NCI-H187 (cell line): ENCODE measurements at places on chromosomes 7 and 10.

- DNase-seq, result no peak
These were observed 402.0 kb downstream of the RPS24 start for GRCh38 chr10:78435484-78436221.

- DNase-seq, result no peak
These were observed 2.1 kb upstream of the LRMDA start for GRCh38 chr10:75429159-75429827.

GRCh38 chr10:78777867-78778266, 290.9 kb upstream of the ZMIZ1 start:
- DNase-seq, result no peak

GRCh38 chr10:113381981-113382509, 170.8 kb upstream of the HABP2 start:
- no peak for DNase-seq

DNA sequence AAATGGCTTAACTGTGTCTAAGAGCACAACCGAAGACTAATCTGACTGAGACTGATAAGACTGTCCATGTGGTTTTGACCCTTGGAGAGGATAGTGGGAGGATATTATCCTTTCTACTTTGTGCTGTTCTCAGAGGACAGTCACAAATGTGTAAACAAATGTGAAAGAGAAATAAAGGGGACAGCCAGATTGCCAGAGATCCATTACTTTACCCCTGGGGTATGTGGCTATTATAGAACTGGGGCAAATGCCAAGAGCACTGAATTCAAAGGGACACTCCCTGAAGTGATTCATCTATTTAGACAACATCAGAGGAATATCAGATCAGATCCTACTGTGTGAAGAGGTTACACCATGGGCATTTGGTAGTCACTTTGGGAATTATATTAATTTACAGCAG, 154.7 kb downstream of the RNLS start:
- DNase-seq, result no peak

DNA sequence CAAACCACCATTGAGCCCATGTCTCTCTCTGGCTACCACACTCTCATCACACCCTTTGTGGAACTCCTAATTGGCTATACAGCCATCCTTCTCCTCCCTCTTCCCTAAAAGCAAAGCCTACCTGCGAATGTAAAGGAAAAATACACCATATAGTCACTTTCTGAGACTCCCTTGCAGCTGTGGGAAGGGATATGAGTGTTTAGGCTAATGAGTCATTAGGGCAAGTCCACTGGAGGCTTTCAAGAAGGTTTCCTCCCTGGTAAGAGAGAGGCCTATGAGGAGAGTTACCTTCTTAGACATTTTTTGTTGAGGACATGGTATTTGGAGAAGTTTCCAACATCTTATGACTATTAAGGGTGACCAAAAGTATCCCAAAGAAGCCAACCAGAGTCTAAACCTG, 4.1 kb upstream of the TMEM243 start:
- DNase-seq, result no peak

GRCh38 chr10:71840177-71840957, 10.7 kb downstream of the PSAP start:
- peak; percentile 79 for DNase-seq

DNA sequence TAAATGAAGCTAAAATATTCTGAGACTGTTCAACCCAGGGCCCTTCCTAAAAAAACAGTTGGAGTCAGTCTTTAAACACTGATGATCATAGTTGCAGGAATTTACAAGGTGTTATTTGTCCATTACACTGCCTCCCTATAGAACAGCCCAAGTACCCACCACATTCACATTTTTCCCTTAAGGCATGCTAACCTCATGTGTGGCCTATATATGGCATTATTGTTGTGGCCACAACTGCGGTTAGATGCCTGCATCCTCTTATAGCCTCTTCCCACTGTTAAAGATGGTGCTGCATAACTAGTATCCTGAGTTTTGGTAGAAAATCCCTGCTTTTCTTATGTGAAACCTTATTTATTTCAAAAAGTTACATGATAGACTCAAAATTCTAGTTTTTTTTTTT, 287.9 kb upstream of the SEMA3A start:
- no peak for DNase-seq

DNA sequence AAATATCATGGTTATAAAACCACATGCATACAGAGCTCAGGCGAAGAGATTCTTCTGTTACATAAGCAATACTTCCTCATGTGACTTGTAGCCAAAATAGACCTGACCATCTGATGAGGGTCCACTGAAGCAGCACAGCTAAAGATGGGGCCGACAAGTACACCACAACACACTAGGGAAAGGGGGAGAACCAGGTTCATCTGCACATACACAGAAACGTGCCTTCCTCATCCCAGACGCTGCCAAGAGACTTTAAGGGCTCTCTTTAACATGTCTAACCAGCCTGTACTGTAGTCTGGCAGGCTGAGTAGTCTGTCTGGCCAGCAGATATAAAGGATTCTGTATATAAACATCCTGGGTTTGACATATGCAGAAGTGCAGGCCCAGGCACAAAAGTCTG, 30.3 kb downstream of the ERCC6 start:
- DNase-seq, result no peak

- no peak for DNase-seq
These were observed 287.1 kb upstream of the NEBL start for GRCh38 chr10:21184216-21184615.

DNA sequence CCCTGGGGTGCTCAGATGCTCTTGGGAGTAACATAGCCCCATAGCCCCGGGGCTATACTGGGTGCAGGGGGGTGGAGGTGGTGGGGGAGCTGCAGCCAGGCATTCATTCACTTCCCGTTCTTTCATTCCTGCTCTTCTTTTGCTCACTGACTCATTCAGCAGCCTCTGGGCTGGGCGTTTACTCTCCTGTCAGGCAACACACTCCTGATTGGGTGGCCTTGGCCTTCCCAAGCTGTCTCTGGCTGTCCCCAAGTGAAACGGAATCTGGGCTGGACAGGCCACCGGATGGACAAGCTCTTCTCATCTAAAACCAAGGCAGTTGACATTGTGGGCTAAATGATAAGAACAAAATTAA, 34.6 kb downstream of the CHST3 start:
- DNase-seq, result no peak

- DNase-seq, result no peak
These were observed 8.0 kb downstream of the KDM7A start for GRCh38 chr7:140168816-140169215.

DNA sequence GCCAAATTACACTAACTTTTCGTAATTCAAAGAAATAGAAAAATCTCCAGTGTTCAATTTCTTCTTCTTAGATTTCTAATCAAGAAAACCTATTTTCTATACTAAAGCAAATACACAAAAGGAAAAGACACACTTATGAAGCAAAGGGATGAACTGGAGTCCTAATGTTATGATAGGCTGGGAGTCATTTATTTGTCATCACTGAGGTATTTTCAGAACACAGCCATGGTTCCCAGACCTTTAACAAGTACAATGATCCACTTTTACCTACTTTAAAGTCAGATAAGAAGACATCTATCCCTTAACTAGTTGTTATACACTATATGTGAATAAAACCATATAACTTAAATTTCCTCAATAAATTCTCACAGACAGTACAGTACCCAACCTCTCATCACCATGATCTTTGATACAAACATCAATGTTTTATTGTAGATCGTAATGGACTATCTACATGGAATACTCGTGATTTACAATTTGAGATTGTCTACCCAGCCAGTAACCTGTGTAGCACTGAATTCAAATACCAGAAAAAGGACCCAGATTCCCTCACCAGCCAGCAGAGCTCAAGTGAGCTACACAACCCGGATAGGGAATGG, 12.5 kb downstream of the ASNS start:
- no peak for DNase-seq

DNA sequence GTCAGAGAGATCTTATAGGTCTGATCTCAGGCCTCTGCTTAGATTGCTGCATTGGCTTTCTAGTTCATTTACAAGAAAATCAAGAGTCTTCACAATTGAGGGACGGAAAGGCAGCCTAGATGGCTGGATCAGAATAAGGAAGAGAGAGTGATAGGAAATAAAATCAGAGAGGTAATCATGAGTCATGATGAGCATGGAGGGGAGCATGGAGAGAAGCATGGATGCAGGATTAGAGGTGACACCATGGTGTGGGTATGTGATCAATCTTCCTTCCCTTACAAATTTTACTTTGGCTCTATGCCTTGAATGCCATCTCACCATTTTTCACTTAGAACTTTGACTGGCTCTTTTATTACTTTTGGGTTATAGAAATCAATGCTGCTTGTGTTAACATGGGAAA, 1.4 kb downstream of the BCCIP start:
- DNase-seq, result no peak
